ENCODE measurements at places on chromosomes 12 and 14.
A peak's percentile ranks its signal among the peaks of the same experiment; 100 is the strongest.

DNA sequence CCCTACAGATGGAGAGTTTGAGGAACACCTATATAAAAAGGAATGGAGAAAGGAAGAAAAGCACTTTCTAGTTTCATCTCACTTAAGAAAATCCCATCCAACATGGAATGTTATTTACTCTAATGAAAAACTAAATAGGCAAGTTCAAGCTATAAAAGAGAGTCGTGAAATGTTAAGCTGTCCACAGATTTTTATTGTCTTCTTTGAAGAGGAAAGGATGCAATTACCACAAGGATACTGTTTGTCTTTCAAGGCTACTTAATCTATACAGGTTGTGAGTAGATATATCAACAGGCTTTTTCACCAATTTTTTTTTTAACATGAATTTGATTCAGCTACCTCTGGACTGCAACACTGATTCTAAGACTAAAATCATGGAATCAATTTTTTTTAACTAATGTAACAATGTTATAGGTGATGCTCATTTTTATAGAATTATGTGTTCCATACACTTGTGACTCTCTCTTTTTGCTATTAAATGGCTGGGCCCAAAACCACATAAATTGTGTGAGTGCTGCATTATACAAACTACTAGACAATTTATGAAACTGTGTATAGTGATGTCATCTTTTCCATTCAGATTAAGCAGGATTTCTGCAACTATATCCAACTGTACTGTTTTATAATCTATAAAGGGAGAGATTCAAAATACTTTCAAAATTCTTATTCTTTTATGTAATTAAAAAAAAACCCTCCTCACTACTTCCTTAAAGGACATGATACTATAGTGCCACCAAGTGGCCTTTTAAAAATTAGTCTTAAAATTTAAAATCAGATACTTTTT lies 26.8 kb upstream of the BMAL2 start:
- peak; percentile 20 for DNase-seq

GRCh38 chr14:76257111-76257803 lies 105.5 kb downstream of the GPATCH2L start:
- DNase-seq = no peak

GRCh38 chr12:34295366-34296142 lies 273.3 kb downstream of the ALG10 start:
- no peak for DNase-seq

DNA sequence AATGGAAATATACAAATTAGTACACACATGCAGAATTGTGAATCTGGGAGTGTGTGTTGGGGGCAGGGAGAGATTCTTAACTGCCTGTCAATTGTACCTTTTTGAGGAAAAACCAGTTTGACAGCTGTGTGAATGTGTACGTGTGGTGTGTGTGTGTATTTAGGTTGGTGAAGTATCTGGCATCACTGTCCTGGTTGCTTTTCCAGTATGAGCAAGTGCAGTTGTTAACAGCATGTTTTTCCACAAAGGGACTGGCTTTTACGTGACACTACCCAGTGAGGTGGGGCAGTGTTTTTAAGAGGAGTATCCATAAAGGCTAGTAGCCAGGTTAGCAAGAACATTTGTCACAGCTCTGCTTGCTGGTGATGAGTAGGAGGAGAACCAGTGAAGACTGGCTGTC lies 56.1 kb downstream of the DAAM1 start:
- no peak for DNase-seq

- no peak for DNase-seq
Observed at GRCh38 chr12:132588319-132588718, 22.1 kb downstream of the LRCOL1 start.

- DNase-seq = no peak
Observed at GRCh38 chr14:22271838-22272799, 316.9 kb downstream of the DAD1 start.

DNA sequence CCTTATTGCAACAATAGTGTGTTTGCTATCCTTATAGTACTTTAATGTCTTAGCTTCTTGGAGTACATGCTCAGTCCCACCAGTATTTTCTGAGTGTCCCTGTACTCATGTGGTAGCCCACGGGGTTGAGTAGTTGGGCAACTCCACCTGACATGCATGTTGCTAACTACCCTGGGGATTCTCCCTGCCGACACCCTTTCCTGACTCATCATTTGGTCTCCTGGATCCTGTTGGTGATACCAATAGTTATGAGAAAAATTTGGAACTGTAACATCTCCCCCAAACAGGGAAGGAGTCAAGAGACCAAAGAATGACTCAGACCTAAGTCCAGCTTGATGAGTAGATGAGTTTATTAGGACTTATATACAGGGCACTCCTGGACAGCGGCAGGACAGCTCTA lies 101.6 kb downstream of the BRMS1L start:
- no peak for DNase-seq

DNA sequence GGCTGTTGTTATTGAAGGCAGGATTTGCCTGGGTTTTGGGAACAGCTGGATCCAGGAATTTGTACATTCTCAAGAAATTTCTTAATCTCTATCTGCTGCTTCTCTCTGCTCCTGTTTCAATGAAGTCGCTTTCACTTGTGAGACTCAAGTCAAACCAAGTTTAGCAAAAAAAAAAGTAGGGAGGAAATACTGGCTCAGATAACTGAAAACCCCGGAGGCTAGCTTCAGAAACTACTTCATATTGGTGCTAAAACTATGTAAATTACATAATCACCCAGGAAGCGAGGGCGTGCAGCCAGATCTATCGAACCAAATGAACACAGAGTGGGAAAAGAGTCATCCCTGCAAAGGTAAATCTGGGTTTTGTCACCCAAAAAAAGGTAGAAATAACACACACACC lies 68.3 kb upstream of the FICD start:
- no peak for DNase-seq

GRCh38 chr14:79077096-79077495 lies 906.9 kb downstream of the NRXN3 start:
- no peak for DNase-seq

- no peak for DNase-seq
Observed at GRCh38 chr12:84760091-84760865, 152.3 kb downstream of the SLC6A15 start.

GRCh38 chr12:75935539-75936242 lies 95.9 kb downstream of the PHLDA1 start:
- DNase-seq = no peak

DNA sequence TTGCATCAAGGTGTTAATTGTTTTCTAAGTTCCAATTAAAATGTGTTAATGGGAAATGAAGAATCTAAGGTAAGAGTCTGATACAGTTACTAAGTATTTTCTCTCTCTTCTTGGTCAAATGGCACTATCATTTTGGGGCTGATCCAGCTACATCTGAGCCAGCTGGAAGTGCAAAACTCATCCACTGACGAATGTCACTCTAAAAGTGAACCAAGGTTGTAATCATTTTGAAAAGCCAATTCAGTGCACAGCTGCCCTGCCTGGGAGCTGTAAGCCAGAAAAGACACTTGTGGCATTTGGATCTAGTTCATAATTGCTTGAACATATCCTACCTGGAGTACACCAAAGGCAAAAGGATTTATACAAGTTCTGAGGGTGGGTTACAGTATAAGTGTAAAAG lies 1011.3 kb downstream of the AACS start:
- no peak for DNase-seq

DNA sequence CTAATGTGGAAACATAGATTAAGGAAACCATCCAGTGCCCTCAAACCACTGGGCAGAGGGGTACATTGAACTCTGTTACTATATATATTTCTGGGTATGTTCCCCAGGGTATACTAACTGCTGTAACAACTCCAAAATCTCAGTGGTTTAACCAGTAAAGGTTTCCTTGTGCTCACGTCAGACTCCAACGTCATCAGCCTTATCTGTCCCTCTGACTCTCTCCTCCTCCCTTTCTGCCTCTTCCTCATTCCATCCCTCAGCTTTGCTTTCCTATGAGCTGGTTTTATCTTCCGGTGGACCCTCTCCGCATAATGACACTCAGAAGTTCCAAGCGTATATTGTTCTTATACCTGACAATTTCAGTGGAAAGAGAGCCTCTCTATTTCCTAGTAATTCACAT lies 21.2 kb upstream of the SMCO2 start:
- no peak for DNase-seq

- peak; percentile 84 for DNase-seq
Observed at GRCh38 chr14:32201193-32201815, 541 bp upstream of the RNU6-7 start.

DNA sequence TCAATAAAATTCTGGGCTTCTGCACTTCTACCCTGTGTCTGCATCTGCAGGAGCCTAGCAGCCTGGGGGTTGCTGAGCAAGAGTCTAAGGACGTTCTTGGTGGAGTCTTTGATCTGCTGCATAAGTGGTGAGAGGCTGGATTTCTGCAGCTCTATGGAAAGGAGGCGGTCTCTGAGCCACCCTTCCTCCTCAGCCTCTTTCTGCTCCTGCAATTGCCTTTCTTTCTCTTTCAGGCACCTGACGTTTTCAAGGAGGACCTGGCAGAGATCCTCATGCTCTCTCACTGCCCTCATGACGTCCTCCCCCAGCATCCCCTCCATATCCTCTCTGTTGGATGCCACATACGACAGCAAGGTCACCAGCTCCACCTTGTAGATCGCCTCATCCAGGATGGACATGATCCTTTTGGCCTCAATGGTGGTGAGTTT lies 13.6 kb upstream of the TPCN1 start:
- DNase-seq = no peak

- peak; percentile 35 for DNase-seq
Observed at GRCh38 chr14:64611358-64612020, 61.7 kb downstream of the PPP1R36 start.

GRCh38 chr14:34883954-34884353 lies 8.8 kb upstream of the BAZ1A start:
- no peak for DNase-seq

DNA sequence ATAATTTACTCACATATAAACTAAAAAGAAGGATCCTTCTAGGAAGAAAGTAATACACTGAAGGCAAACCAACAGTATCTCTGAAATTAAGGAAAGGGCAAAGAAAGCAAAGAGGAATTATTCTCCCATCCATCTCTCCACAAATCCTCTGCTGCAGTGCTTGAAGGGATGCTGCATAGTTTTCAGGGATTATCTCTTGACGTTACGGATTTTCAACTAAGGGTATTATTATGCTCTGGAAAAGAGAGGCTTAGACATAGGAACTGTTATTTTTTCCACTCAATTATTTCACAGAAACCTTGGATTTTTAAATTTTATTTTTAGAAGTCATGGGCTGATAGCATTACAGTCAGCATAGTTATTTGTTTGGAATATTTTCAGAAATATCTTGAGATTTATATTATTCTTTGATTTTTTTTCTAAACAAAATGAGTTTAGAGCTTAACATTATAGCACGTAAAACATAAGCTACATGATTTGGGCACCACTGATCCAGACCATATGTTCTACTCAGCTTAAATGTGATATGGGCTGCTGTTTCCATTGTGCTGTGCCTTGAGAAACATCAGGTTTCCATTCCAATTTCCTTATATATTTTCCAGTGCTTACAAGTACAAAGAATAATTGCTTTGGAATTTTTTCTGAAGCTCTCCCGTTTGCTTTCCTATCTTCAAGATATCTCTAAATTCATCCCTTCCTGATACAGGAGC lies 57.9 kb upstream of the DCN start:
- peak; percentile 57 for DNase-seq

DNA sequence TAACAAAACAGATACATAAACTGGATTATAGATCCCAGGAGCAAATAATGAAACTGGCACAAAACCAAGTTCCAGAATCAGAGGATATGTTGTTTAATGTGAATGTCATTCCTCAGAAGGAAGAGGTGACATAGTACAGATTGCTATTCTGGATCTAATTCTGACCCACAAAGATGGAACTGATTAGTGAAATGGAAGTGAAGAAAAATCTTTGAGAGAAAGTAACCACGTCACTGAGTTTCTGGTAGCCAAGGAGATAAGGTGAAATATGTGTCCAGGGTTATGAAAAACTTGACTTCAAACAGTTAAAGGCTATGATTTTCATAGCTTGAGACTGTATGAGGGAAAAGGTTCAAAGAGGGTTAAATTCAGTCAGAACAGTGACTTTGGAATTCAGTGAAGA lies 8.3 kb downstream of the OR10AD1 start:
- DNase-seq = no peak

GRCh38 chr14:70665448-70666360 lies 24.0 kb downstream of the TTC9 start:
- DNase-seq = no peak

- DNase-seq = no peak
Observed at GRCh38 chr12:53201177-53201541, 5.9 kb downstream of the ITGB7 start.

GRCh38 chr12:20822925-20823324 lies 12.4 kb downstream of the SLCO1B3 start:
- DNase-seq = no peak

DNA sequence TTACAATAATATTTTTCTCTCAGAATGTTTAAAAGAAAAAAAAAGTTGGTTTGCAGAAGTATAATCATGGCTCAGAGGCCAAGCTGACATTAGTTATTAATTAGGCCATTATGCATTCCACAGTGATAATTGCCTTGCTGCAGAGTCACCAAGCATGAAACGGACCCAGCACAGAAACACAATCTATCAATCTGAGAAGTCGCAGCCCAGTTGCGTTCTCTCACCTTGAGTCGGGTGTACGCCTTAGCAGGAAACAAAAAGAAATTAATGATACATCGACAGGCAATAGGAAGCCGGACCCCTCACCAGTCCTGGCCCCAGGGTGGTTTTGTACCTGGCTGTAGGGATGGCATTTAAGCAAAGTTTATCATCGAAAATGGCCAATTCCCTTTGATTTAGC lies 129.7 kb downstream of the PHETA1 start:
- DNase-seq = no peak

Data from hindlimb muscle (tissue), 1 donor.